ENCODE measurements at places on chromosomes 13 and 19. TPM values are rescaled to one million over a fixed set of nuclear protein-coding genes. Genes with fewer than 3 reads are reported as not detected.

DNA sequence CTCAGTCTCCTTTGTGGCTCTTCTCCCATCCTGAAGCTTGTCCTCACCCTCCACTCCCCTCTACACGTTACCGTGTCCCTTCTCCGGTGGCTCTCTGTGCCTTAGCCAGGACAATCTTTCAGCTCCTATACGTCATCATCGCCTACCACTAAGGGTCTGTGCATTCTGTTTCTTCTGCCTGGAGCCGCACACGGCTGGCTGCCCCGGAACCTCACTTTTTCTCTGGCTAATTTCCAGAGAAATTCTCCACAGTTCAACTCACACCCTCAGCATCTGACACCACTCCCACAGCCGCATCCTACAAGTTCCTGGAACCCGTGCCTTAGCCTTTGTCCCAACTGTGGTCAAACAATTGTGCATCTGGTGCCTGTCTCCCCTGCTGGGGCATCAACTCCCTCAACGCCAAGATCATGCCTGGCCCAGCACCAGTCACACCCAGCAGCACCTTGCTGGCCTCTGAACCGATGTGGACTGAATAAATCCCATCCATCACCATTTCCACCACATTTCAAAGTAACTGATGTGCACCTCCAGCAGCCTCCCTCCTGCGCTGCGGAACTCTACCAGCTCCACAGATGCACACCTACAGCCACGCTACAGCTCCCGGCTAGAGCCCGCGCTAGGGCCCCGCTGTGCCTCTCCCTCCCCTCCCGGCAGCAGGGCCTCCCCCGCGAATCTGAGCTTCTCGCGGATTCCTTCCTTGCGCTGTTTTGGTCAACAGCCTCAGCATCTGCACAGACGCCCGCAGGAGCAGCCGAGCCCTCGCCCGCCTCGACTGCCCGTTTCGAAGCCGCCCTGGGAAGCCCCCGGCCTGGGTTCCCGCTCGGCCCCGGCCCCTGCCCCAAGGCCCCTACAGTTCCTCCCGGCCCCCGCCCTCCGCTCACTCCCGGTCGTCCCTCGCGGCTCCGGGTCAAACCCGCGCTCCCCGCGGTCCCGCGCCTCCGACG is 689 bp downstream of the DCUN1D2 start:
- peak overlapping the region; percentile 89 for H3K27ac ChIP-seq
- H3K4me1 ChIP-seq = peaks cover 79% of the 10 kb centered on the region
- no peaks in the 10 kb centered on the region for H3K27me3 ChIP-seq

DNA sequence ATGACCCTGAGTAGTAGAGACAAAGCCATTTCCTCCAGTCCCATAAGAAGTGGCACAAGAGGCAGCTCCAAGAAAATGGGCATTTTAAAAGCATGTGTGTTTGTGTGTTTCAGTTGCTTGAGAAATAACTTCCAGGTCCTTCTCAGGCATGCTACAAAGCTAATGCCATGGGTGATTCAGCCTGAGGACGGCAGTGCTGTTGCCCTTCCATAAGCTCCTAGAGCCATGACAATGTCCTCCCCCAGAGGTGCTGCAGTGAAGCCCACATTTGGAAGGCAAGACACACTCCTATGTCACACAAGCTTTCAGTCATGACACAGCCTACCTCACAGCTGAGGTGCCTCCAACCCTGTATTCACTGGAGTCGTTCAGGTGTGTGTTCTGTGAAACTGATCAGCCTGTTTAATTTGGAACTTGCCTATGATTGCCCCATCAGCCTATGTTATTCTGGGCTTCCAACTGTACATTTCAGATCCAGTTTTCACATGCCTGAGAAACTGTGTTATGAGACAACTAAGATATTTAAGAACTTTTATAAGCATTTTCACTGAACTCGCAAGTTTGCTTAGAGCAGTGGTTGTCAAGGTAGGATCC is 213.6 kb downstream of the FOXO1 start:
- DNase-seq = no peak
- H3K27me3 ChIP-seq = no peaks in the 10 kb centered on the region
- H3K4me3 ChIP-seq = no peak overlapping the region

The PRRG2 gene
- total RNA-seq = 1.0 TPM

The VWA8 gene
- total RNA-seq = 37.3 TPM

GRCh38 chr13:113393563-113394338 is 29.8 kb upstream of the GRTP1 start:
- H3K4me1 ChIP-seq = no peaks in the 10 kb centered on the region
- H3K27ac ChIP-seq = peak overlapping the region; percentile 64
- H3K4me3 ChIP-seq = peak overlapping the region; percentile 80
- H3K36me3 ChIP-seq = no peaks in the 10 kb centered on the region

DNA sequence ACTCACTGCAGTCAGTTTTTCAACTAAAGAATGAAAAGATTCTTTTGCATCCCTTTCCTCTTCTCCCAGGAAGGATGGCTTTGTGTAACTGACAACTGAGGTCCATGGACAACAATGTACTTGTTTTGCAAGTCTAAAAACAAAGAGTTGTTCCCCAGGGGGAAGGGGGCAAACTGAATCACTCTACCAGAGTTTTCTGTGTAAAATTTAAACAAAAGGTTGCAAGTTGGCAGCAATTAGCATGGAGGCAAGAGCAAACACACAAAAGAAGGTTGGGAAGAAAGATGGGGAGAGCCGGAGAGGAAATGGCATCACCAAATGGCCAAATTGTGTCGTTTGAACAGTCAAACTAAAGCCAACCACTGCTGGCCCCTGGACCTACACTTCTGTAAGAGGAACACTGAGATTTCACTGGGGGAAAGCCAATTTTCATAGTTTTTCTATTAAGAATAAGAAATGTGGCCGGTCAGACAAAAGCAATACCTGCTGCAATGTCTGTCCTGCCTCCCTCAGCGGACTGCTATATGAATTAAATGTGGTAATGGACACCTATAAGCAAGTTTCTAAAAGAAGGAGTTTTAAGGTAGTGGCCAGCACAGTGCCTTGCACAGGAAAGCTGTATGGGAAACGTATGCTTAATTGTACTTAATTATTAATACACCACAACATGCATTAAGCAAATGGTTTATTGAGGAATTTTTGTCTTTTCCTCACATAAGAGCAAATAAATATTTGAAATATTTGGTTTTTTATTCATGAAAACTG is 16.1 kb upstream of the SACS start:
- no peaks in the 10 kb centered on the region for H3K27me3 ChIP-seq
- H3K4me3 ChIP-seq = no peak overlapping the region
- no peaks in the 10 kb centered on the region for H3K36me3 ChIP-seq
- no peak for DNase-seq
- H3K4me1 ChIP-seq = no peaks in the 10 kb centered on the region

DNA sequence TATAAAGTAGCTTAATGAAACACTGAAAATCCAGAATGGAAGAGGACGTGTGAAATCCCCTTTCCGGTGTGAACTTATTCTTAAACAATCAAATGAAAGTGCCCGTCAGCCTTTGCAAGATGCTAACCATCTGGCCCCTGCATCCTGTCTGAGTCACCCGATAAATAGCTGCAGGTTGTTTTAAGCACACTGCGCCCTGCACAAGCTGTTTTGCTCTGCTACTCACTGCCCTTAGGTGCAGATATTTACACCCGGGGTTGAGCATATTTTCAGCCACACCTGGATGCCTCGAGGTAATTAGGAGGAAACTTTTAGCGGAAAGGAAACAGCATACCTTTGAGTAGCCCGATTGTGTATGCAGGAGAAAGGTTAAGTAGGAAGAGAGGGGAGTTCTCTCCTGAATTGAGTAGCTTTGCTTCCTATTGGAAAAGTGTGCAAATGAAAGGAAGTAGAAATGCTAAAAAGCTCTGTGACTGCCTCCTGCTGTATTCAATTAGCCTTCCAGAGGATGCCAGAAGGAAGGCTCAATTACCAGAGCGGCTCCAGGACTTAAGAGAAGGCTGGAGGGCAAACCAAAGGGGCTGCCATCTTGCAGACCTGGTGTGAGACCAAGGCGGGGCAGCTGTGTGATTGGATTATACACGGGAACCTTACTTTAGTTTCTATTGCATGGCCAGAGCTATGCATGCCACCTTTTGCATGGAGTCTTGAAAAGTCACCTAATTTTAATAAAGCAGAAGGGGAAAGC is 42.5 kb downstream of the IRS2 start:
- DNase-seq = no peak
- H3K4me3 ChIP-seq = no peak overlapping the region
- H3K27me3 ChIP-seq = no peaks in the 10 kb centered on the region
- no peaks in the 10 kb centered on the region for H3K36me3 ChIP-seq
- H3K4me1 ChIP-seq = no peaks in the 10 kb centered on the region
- no peak overlapping the region for H3K27ac ChIP-seq

The AZU1 gene
- not detected for total RNA-seq

DNA sequence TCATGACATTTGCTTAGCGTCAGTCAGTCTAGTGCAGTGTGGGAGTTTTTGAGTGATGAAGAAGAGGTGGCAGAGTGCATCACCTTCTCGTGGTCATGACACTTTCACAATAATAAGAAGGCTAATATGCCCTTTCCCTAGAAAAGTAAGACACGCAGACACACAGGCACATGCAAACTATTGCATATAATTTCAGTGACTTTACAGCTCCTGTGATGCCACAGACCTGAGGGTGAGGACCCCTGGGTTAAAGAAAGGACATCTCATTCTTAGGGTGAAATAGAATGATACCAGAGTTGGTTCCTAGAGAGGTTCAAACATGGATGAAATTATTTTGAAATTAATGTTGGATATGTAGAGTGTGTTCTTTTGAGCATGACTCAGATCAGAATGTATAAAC is 300.3 kb downstream of the GPC5 start:
- DNase-seq = no peak
- H3K4me1 ChIP-seq = no peaks in the 10 kb centered on the region
- H3K27ac ChIP-seq = no peak overlapping the region

The SHISA2 gene
- total RNA-seq = 0.77 TPM

The SYCN gene
- 0.55 TPM for total RNA-seq

DNA sequence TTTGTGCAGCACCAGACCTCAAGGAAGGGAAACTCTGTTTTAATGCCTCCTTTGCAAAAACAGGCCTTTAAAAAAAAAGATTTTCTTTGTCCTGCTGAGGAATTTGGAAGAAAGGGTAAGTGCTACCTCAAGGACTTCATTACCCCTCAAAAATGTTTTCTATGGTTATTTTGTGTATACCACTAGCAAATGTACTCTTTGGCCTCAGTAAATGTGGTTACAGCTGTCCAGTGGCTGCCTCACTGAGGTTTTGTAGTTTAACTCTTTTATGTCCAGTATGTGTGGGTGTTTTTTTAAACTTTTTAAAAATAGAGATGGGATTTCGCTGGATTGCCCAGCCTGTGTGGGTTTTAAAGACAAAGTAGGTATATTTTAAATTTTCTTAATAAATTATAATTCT is 42.2 kb upstream of the TSC22D1 start:
- H3K4me3 ChIP-seq = no peak overlapping the region
- H3K4me1 ChIP-seq = no peaks in the 10 kb centered on the region
- no peak overlapping the region for H3K27ac ChIP-seq
- DNase-seq = no peak

GRCh38 chr13:49791315-49791710 is 1.2 kb downstream of the KPNA3 start:
- DNase-seq = no peak
- no peaks in the 10 kb centered on the region for H3K36me3 ChIP-seq
- peaks cover 36% of the 10 kb centered on the region for H3K4me1 ChIP-seq
- peak overlapping the region; percentile 99 for H3K27ac ChIP-seq

DNA sequence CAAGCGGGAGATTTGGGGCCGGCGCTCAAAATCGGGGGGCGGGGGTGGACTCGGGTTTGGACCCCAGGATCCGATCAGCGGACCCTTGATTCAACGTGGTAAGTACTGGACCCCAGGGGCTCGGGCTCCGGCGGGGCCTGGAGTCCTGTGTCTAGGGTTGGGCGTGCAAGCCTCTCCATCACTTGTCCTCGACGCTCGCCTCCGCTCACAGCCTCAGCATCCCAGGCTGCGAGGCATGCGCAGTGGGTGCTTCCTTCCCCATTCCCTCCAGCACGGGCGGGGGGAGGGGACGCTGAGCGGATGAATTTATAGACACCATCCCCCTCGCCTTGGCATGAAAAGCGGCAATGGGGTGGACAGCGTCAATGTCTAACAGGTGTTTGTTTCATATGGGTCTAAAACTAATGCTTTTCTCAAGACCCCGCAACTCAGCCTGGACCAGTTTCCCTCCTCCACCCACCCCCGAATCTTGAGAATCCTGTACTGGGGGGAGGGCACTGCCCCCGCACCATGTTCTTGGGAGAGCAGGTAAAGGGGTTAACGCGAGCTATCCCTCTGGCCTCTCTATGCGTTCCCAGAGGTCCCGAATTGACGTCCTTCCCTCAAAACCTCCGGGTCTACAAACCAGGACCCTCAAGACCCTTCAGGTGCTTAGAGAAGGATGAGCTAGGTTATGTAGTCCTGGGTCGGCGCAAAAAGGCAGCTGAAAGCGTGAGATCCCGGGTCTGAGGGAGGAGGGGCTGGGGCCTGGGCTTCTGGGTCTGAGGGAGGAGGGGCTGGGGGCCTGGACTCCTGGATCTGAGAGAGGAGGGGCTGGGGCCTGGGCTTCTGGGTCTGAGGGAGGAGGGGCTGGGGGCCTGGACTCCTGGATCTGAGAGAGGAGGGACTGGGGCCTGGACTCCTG is 579 bp downstream of the CPT1C start:
- H3K27me3 ChIP-seq = no peaks in the 10 kb centered on the region
- H3K4me3 ChIP-seq = peak overlapping the region; percentile 54
- H3K36me3 ChIP-seq = no peaks in the 10 kb centered on the region
- peaks cover 46% of the 10 kb centered on the region for H3K4me1 ChIP-seq
- peak overlapping the region; percentile 84 for H3K27ac ChIP-seq

DNA sequence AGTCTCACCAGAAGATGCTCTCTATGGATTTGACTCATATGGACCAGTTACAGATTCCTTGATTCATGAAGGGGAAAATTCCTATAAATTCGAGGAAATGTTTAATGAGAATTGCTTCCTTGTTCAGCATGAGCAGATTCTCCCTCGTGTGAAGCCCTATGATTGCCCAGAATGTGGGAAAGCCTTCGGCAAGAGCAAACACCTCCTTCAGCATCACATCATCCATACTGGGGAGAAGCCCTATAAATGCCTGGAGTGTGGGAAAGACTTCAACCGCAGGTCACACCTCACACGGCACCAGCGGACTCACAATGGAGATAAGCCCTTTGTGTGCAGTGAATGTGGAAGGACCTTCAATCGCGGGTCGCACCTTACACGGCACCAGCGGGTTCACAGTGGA is 10.7 kb downstream of the ZNF460 start:
- no peaks in the 10 kb centered on the region for H3K4me1 ChIP-seq
- no peak for DNase-seq
- H3K36me3 ChIP-seq = peaks cover 99% of the 10 kb centered on the region

GRCh38 chr13:52374873-52375411 is 31.0 kb downstream of the THSD1 start:
- DNase-seq = no peak
- peaks cover 16% of the 10 kb centered on the region for H3K4me1 ChIP-seq
- no peak overlapping the region for H3K4me3 ChIP-seq
- no peak overlapping the region for H3K27ac ChIP-seq
